Fibroblast of mammary gland (primary cell): ENCODE measurements at places on chromosomes 13 and 19.

DNA sequence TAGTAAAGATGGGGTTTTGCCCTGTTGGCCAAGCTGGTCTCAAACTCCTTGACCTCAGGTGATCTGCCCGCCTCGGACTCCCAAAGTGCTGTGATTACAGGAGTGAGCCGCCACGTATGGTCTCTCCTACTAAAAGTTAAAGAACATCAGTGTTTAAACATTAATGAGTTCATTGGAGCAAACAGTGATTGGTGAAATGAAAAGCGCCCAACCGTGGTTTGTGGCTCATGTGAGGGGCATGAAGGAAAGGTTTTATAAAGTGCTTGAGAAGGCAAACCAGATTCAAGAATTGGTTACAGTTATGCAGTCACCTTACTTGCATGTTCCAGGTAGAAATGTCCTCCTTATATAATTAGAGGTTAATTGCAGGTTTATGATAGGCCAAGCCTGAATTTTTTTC is 109.5 kb downstream of the ZNF675 start:
- DNase-seq, result no peak

DNA sequence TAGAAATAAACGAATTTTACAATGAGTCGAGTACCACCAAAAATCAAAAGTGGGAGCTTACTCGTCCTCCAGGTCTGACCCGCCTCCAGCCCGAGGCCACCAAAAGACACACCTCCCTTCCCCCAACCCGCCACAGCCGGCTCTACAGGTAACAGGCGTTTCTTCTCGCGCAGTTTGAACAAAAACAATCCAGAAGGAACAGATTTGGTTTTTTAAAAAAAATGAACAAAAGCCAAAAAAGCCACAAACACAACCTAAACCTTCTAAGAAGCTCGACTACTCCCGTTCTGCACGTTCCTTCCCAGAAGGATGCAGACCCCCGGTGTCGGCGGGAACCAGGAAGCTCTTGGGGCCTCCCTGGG is 671 bp downstream of the ZDHHC20 start:
- no peak for DNase-seq

DNA sequence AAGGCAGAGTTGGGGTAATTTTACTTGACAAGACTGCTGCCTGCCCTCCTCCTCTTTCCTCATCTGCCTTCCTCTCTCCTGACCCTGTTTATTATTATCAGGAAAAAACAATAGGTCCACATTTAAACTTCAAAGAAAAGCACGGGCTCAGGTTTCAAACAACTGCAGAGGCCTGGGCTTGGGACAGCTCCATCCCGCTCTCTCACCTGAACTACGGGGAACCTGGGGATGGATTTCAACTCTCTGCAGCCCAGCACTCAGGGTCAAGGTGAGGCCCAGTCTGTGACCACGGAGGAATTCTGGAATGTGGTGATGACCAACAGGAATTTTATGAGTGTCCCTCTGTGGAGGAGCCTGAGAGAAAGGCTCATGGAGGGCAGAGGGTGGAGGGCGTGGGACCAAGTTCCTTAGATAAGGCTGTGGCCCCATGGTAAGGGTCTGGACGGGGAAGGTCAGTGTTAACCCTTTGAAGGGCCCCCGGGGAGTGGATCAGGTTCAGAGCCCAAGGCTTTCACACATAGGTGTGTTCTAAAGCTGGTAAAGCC is 220.8 kb upstream of the MAB21L1 start:
- no peak for DNase-seq

GRCh38 chr19:51779703-51780102 is 15.3 kb upstream of the FPR3 start:
- DNase-seq, result no peak

- DNase-seq, result no peak
Measured at GRCh38 chr19:45514376-45515051, 7.2 kb downstream of the VASP start.

- DNase-seq, result no peak
Measured at GRCh38 chr19:46514589-46515289, 19.1 kb upstream of the PNMA8B start.

GRCh38 chr19:3365093-3365835 is 1.1 kb upstream of the NFIC start:
- DNase-seq, result peak; percentile 53

GRCh38 chr13:98103942-98104880 is 38.7 kb upstream of the FARP1 start:
- peak; percentile 43 for DNase-seq

DNA sequence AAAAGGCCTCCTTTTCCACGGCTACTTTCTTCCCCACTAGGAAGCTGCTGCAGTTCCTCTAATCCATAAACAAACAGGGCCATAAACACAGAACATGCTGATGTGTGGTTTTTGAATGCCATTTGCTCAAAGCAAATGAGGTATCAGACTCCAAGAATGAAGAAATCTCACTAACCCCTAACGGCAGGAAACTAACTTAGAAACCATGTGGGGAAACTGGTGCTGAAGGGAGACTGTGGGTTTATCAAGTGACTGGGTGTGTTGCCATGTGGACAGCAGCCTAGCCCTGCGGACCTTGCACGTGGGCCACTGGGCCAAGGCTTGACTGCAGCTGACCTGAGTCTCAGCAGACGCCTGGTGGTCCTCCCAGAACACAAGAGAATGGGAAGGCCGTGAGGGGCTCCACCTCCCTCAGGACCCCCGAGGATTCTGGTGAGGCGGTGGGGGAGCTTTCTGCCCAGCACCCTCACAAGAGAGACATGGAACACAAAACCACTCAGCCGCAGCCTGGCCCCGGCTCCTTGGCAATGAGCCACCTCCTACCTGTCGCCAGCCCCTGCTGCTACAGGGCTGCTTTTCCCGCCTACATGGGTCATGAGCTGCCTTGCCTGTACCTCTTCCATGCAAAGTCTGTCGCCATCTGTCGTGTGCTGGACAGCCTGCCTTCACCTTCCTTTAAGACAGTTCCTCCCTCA is 10.6 kb downstream of the SLC15A1 start:
- peak; percentile 11 for DNase-seq

GRCh38 chr19:56814656-56815055 is 25.9 kb downstream of the PEG3 start:
- DNase-seq, result no peak

DNA sequence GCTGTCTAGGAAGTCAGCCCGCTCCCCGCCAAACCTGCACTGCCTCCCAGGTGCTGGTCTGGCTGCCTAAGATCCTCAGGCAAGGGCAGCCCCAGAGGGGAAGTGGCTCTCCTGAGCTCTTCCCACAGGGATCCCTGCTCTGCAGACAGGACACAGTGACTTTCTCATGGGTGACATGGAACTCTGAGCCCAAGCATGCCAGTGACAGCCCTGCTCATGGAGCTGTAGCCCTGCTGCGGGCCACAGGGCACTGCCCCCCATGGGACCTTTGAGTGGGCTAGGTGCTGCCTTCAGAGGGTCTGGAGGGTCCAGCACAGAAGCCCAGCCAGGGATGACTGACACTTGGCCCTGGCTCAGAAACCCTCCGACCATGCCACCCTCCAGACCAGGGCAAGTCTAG is 109.1 kb downstream of the TUBA3C start:
- DNase-seq, result no peak

- peak; percentile 70 for DNase-seq
Measured at GRCh38 chr19:15337202-15337601, 4.9 kb upstream of the BRD4 start.

- no peak for DNase-seq
Measured at GRCh38 chr13:36945078-36945477, 25.0 kb upstream of the SMAD9 start.

GRCh38 chr19:35637165-35637564 is 4.4 kb upstream of the ETV2 start:
- no peak for DNase-seq

- no peak for DNase-seq
Measured at GRCh38 chr19:1032264-1032867, 6.0 kb downstream of the CNN2 start.

DNA sequence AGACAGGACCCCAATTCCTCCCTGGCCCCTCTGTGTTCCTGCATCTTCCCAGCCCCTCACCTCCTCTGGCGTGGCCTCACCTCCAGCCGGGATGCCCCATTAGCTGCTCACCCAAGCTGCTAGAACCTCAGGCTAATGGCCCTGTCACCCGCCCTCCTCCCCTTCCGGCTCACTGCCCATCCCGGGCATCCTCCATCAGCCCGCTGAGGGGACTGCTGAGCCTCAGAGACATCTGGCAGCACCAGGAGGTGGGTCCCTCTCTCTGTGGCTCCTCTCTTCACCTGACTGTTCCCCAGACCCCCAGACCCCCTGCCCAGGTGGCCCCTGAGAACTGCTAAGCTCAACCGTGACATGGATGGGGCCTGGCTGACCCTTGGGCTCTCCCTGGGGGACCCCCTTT is 2.9 kb downstream of the FFAR1 start:
- DNase-seq, result no peak

- DNase-seq, result no peak
Measured at GRCh38 chr13:105599477-105600037, 935.9 kb downstream of the EFNB2 start.
